ENCODE measurements at places on chromosomes 4 and X.

DNA sequence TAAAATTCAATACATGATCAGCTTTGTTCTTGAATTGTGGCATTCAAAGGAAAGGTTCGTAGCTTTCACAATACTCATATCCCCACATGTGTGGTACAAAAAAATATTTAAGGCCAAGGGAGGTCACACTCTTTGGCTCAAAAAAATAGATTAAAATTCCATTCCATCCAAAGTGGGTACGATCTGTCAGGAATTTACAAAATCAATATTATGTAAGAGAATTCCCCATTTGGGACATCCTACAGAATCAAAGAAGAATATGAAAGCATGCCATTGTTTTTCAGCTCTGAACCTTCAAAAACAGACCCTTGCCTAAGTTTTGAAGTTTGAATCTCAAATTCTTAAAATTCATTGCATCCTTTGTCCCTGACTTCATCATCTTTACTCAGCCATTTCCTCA is 85.8 kb downstream of the MID1 start:
- no peak for DNase-seq

DNA sequence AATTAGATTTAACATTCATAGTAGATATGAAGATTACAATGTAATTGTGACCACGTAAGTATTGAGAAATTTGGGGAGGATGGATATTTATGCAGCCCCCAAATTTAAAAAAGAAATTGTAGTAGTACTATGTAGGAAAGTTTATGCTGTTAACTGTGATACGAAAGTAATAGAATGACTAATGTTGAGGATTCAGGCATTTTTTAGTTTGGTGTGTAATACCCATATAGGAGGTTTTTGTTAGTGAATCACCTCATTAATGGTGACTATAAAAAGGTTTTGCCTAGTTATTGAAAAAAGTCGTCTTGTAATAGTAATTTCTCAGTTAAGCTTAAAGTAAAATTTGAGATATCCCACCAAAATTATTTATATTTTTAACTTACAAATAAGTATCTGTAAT is 67.2 kb downstream of the SMARCAD1 start:
- no peak for DNase-seq

DNA sequence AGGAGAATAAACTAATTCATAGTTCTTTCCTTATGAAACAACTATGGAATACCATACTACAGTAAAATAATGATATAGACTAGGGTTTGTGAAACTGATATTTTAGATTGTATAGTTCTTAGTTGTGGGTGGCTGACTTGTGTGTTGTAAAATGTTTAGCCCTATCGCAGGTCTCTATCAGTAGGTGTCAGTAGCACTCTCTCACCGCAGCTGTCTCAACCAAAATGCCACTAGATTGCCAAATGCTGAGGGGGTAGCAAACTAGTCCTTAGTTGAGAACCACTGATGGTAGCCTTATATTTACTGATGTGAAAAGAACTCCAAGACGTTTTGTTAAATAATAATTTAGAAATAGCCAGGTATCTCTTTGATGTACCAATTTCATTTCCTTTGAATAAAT is 48.1 kb downstream of the RHOXF2B start:
- no peak for DNase-seq

- DNase-seq = no peak
Measured at GRCh38 chr4:177225605-177226004, 84.1 kb upstream of the NEIL3 start.

DNA sequence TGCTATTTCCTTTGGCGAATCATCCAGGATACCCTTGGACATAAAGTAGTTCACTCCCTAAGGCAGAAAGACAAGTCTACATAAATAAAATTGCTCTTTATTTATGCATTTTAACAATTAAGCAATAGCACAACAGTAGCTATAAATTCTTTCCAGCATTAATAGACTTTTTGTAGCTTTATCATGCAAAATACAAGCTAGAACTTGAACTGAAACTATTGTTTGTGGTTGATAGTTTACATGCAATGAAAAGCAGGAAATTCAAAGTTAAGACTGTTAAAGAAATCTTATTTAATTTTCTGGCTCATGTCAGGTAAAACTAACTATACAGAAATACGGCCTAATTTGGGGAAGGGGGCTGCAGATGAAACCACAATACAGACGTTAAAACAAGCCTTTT is 42.3 kb downstream of the FBXO8 start:
- no peak for DNase-seq

- no peak for DNase-seq
Measured at GRCh38 chrX:31580227-31580626, 508.4 kb upstream of the FTHL17 start.

- no peak for DNase-seq
Measured at GRCh38 chr4:85807247-85807950, 332.4 kb downstream of the ARHGAP24 start.

GRCh38 chr4:100869276-100869675 is 351.5 kb upstream of the EMCN start:
- no peak for DNase-seq

- no peak for DNase-seq
Measured at GRCh38 chr4:31458813-31459212, 738.6 kb downstream of the PCDH7 start.

All from trophoblast cell (in vitro differentiated cells and primary cell).